ENCODE measurements at places on chromosomes 1 and 21. TPM values are rescaled to one million over a fixed set of nuclear protein-coding genes. Genes with fewer than 3 reads are reported as not detected.

The ZBTB18 gene
- 8.8 TPM for total RNA-seq

The SIK1 gene
- total RNA-seq, result 93.5 TPM

The MATN1 gene
- total RNA-seq, result 0.49 TPM

DNA sequence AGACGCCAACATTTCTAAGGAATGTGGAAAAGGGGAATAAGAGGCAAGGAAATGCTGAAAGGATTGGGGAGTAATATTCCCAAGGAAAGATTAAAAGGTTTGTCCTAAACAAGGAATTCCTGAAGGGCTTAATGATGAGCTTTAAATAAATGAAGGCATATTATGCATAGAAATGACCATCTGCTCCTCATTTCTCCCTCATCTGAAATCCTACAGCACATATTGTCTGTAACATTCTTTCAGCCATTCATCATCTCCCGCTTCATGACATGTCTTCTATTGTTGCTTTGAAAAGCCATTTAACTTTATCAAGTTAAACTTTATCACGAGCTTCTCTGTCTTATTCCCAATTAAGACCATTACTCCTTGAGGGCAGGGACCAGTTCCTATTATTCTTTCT is 608.7 kb upstream of the PLXNA2 start:
- H3K4me3 ChIP-seq, result no peak overlapping the region
- no peaks in the 10 kb centered on the region for H3K27me3 ChIP-seq
- no peaks in the 10 kb centered on the region for H3K4me1 ChIP-seq

DNA sequence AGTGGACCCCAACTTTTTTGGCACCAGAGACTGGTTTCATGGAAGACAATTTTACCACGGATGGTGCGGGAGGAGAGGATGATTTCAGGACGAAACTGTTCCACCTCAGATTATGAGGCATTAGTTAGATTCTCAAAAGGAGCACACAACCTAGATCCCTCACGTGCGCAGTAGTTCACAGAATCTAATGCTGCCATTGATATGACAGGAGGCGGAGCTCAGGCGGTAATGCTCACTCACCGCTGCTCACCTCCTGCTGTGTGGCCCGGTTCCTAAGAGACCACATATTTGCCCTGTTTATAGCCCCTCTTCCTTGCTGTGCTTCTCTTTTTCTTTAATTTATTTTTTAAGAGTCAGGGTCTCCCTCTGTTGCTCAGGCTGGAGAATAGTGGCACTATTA is 4.6 kb downstream of the NTRK1 start:
- no peak overlapping the region for H3K4me3 ChIP-seq
- no peak for DNase-seq
- no peaks in the 10 kb centered on the region for H3K36me3 ChIP-seq
- H3K27me3 ChIP-seq, result no peaks in the 10 kb centered on the region

DNA sequence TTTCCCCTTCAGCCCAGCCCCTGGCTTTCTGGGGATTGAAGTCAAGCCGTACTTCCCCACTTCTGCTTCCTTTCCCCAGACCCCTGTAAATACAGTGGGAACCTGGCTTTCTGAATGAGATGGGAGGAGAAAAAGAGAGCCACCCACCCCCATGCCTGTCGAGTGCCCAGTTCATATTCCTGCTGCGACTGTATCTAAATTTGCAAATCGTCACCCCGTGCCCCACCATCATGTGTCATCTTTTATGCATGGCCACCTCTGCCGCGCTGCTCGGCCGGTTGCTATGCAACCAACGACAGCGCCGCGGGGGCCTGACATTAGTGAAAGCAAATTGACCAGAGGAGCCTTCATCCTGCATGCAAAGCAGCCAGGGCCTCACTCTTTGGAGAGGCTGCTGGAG is 143.0 kb downstream of the ELAVL4 start:
- no peaks in the 10 kb centered on the region for H3K36me3 ChIP-seq
- no peak overlapping the region for H3K27ac ChIP-seq
- H3K27me3 ChIP-seq, result no peaks in the 10 kb centered on the region
- H3K4me1 ChIP-seq, result no peaks in the 10 kb centered on the region
- no peak overlapping the region for H3K4me3 ChIP-seq

GRCh38 chr1:183652107-183652506 is 1.0 kb downstream of the APOBEC4 start:
- DNase-seq, result no peak
- H3K4me3 ChIP-seq, result no peak overlapping the region
- no peaks in the 10 kb centered on the region for H3K36me3 ChIP-seq
- H3K27ac ChIP-seq, result no peak overlapping the region

GRCh38 chr1:30283199-30283962 is 440.0 kb downstream of the MATN1 start:
- no peaks in the 10 kb centered on the region for H3K36me3 ChIP-seq
- DNase-seq, result peak; percentile 90
- H3K27me3 ChIP-seq, result no peaks in the 10 kb centered on the region

DNA sequence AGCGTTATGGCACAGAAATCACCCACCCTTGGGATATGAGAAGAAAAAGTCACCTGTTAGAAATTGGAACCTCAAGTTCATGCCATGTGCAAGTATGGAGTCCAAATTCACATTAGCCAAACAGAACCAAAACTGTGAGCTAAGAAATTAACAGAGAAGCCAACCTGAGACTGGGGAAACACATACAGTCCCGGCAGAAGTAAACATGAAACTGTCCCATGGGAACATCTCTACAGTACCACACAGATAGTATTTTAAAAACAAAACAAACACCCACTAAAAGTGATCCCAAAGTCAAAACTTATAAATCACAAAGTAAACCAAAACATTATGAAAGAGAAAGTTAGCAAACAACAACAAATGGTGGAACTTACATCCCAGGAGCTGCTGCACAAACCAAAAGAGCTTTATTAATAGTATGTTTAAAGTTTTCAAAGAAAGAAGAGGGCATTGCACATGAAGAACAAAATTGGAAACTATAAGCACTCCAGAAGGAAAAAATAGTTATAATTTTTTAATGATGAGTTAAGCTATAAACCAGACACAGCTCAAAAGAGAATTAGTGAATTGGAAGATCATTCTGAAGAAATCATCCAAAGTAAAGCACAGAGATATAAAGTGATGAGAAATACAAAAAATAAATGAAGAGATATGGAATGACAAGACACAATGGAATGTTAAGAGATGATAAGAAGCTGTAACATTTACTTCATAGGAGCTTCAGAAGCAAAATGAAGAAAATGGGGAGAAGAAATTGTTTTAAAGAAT is 83.5 kb upstream of the COA6 start:
- no peaks in the 10 kb centered on the region for H3K4me1 ChIP-seq
- H3K27ac ChIP-seq, result no peak overlapping the region
- no peak for DNase-seq
- H3K36me3 ChIP-seq, result no peaks in the 10 kb centered on the region
- H3K4me3 ChIP-seq, result no peak overlapping the region
- no peaks in the 10 kb centered on the region for H3K27me3 ChIP-seq

DNA sequence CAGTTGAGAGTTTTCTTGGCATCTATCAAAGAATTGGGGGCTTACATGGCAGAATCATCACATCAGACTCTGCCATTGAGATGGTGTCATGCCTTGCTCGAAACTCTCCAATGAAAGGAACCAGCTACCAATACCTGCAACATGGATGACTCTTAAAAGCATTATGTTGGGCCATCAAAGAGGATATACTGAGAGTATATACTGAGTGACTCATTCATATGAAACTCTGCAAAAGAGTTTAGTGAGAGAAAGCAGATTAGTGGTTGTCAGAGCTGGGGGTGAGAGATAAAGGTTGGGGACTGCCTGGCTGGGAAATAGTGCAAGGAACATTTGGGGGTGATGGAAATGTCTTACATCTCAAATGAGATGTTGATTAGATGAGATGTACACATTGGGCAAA is 14.7 kb upstream of the HMGB4 start:
- no peak overlapping the region for H3K27ac ChIP-seq
- H3K4me3 ChIP-seq, result no peak overlapping the region
- no peaks in the 10 kb centered on the region for H3K4me1 ChIP-seq
- no peak for DNase-seq
- no peaks in the 10 kb centered on the region for H3K27me3 ChIP-seq

GRCh38 chr1:189609167-189609566 is 868.5 kb downstream of the BRINP3 start:
- H3K27me3 ChIP-seq, result no peaks in the 10 kb centered on the region
- no peaks in the 10 kb centered on the region for H3K36me3 ChIP-seq
- H3K27ac ChIP-seq, result no peak overlapping the region

- no peak for DNase-seq
- peaks cover 30% of the 10 kb centered on the region for H3K4me1 ChIP-seq
- no peaks in the 10 kb centered on the region for H3K36me3 ChIP-seq
- H3K4me3 ChIP-seq, result no peak overlapping the region
- peak overlapping the region; percentile 59 for H3K27ac ChIP-seq
Observed at GRCh38 chr1:99758073-99758511, 8.3 kb downstream of the FRRS1 start.

DNA sequence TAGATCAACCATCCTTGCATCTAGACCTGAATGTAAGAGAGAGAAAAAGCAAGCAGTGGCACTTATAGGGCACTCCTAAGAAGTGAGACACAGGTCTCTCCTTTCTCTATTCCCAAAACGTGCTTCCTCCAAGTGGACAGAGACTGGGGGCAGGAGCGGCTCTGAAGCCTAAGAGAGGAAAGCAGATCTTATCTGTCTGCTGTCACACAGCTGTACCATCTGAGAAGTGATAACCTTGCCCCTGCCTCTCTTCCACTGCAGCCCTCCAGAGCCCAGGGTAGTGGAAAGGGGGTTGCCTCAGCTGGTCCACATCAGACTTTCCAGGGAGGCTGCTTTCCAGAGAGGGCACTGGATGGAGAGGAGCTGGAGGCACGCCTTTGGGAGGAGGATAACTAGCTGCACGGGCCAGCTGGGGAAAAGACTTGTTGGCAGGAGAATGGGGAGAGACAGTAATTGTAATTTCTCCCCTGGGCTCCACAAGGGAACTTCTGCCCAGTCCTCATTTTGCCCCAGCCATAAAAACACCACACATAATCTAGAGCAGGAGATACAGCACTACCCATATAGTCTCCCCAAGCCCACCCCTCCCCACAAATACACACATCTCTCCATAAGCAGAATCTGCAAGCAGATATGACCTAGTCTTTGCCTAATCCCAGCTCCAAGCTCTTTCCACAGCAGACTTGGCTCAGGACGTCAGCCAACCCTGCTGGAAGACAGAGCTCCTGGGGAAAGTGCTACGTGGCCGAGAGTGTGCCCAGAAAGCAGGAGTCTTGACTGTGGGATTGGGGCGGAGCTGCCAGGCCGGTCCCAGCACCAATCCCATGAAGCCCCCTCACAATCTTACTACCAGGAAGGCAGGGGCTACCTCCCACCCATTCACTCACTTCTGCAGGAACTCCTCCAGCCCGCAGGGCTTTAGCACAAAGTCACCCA is 31.2 kb downstream of the PIK3C2B start:
- H3K4me3 ChIP-seq, result no peak overlapping the region
- peak overlapping the region; percentile 53 for H3K27ac ChIP-seq
- no peaks in the 10 kb centered on the region for H3K27me3 ChIP-seq
- peaks cover 38% of the 10 kb centered on the region for H3K4me1 ChIP-seq
- DNase-seq, result no peak

DNA sequence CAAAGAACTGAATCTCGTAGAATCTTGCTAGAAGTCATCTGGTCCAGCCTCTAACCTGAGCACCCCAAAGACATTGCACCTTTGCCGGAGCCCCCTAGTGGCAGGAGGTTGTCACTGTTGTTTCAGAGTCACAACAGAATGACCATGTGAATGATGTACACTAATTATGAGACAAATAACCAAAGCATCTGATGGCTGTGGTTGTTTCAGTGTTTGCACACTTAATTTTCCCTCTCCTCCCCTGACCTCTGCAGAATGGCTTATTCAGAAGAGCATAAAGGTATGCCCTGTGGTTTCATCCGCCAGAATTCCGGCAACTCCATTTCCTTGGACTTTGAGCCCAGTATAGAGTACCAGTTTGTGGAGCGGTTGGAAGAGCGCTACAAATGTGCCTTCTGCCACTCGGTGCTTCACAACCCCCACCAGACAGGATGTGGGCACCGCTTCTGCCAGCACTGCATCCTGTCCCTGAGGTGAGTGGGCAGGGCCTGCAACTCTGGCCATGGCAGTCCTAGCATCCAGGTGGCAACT is 26.4 kb downstream of the TRAF5 start:
- no peak for DNase-seq
- no peak overlapping the region for H3K27ac ChIP-seq
- H3K4me1 ChIP-seq, result no peaks in the 10 kb centered on the region
- no peak overlapping the region for H3K4me3 ChIP-seq
- no peaks in the 10 kb centered on the region for H3K27me3 ChIP-seq
- H3K36me3 ChIP-seq, result no peaks in the 10 kb centered on the region

GRCh38 chr1:159918352-159919200 is 6.7 kb downstream of the TAGLN2 start:
- H3K4me3 ChIP-seq, result no peak overlapping the region
- no peak for DNase-seq
- H3K4me1 ChIP-seq, result peaks cover 80% of the 10 kb centered on the region
- H3K27ac ChIP-seq, result no peak overlapping the region
- no peaks in the 10 kb centered on the region for H3K27me3 ChIP-seq
- no peaks in the 10 kb centered on the region for H3K36me3 ChIP-seq

DNA sequence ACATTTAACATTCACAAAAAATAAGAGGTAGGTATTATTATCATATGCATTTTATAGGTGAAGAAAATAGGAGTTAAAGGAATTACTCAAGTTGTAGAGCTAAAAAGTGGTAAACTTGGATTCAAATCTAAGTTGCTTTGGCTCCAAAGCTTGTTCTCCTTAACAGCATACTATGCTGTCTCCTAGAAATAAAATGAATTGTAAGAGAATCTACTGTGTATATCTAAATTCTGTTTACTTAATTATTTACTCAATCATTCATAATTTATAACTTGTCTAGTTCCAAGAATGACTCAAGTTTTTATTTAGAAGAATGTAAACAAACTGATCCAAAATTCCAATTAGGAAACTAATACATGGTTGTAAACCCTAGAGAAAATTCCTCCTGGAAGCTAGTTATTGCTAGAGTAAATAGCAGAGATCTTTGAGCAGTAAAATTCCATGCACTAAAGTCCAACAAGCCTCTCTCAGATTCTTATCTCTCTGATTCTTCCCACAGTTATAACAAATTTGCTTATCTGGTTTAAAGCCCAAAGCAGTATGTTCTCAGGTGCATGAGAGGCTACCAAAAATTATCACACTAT is 132.5 kb upstream of the DPT start:
- no peak for DNase-seq
- H3K27ac ChIP-seq, result no peak overlapping the region
- no peaks in the 10 kb centered on the region for H3K36me3 ChIP-seq
- peaks cover 11% of the 10 kb centered on the region for H3K4me1 ChIP-seq

GRCh38 chr1:38120552-38121230 is 74.1 kb upstream of the POU3F1 start:
- no peaks in the 10 kb centered on the region for H3K27me3 ChIP-seq
- no peak overlapping the region for H3K4me3 ChIP-seq
- DNase-seq, result no peak
- no peak overlapping the region for H3K27ac ChIP-seq

- no peak overlapping the region for H3K4me3 ChIP-seq
- no peaks in the 10 kb centered on the region for H3K36me3 ChIP-seq
- no peak for DNase-seq
- H3K27me3 ChIP-seq, result no peaks in the 10 kb centered on the region
- H3K27ac ChIP-seq, result no peak overlapping the region
- no peaks in the 10 kb centered on the region for H3K4me1 ChIP-seq
Observed at GRCh38 chr1:166017395-166017794, 149.4 kb downstream of the FAM78B start.

- H3K4me1 ChIP-seq, result no peaks in the 10 kb centered on the region
- no peak overlapping the region for H3K4me3 ChIP-seq
- no peaks in the 10 kb centered on the region for H3K27me3 ChIP-seq
- no peak for DNase-seq
- H3K27ac ChIP-seq, result no peak overlapping the region
- no peaks in the 10 kb centered on the region for H3K36me3 ChIP-seq
Observed at GRCh38 chr1:165129568-165130164, 226.8 kb downstream of the LMX1A start.
